Melanocyte of skin (primary cell): ENCODE measurements at places on chromosomes 3 and 15. TPM values are rescaled to one million over a fixed set of nuclear protein-coding genes. Genes with fewer than 3 reads are reported as not detected.

Gene ADAMTS7
- total RNA-seq, result 3.1 and 3.3 TPM in 2 replicates

Gene ZNF860
- 2.9 and 5.0 TPM in 2 replicates for total RNA-seq

Gene A4GNT
- total RNA-seq, result not detected in 2 replicates

Gene ZNF502
- 2.0 and 3.1 TPM in 2 replicates for total RNA-seq

Gene RARB
- total RNA-seq, result 1.8 and 5.5 TPM in 2 replicates

Gene WWTR1
- total RNA-seq, result 48.9 and 62.2 TPM in 2 replicates

Gene CACNA1D
- total RNA-seq, result 4.8 and 10.5 TPM in 2 replicates

Gene GOLGA8S
- total RNA-seq, result not detected in 2 replicates

Gene TTLL13
- not detected in 2 replicates for total RNA-seq

Gene GLCE
- total RNA-seq, result 23.3 and 31.9 TPM in 2 replicates

Gene EFHB
- total RNA-seq, result under 0.01 TPM in 2 replicates

Gene WDR93
- total RNA-seq, result under 0.01 TPM in 2 replicates

Gene U2SURP
- 63.0 and 92.0 TPM in 2 replicates for total RNA-seq

Gene SAXO2
- 1.5 and 2.7 TPM in 2 replicates for total RNA-seq

Gene TGM4
- not detected in 2 replicates for total RNA-seq

Gene LRRIQ4
- total RNA-seq, result under 0.01 TPM in 1 of 2 replicates, not detected in the other

Gene RBPMS2
- total RNA-seq, result under 0.01 and 0.34 TPM in 2 replicates

Gene IFRD2
- total RNA-seq, result 63.7 and 67.2 TPM in 2 replicates

Gene TMEM202
- not detected in 2 replicates for total RNA-seq

Gene GUCA1C
- not detected in 2 replicates for total RNA-seq

Gene TRPM1
- 171 and 326 TPM in 2 replicates for total RNA-seq

Gene TBC1D23
- 32.7 and 46.5 TPM in 2 replicates for total RNA-seq

Gene INSYN1
- 4.0 and 8.9 TPM in 2 replicates for total RNA-seq

Gene DUOXA2
- total RNA-seq, result not detected in 2 replicates

Gene CYP8B1
- not detected in 2 replicates for total RNA-seq

Gene GOLGA8G
- total RNA-seq, result not detected in 2 replicates

Gene IL12A
- total RNA-seq, result 1.1 and 2.3 TPM in 2 replicates

Gene MOBP
- under 0.01 TPM in 1 of 2 replicates, not detected in the other for total RNA-seq

Gene PIF1
- total RNA-seq, result 11.7 and 15.0 TPM in 2 replicates

Gene RMDN3
- total RNA-seq, result 18.6 and 30.5 TPM in 2 replicates

Gene CCR3
- total RNA-seq, result not detected in 2 replicates

Gene GHSR
- not detected in 2 replicates for total RNA-seq

Gene SV2B
- total RNA-seq, result 0.31 and 0.33 TPM in 2 replicates

Gene SEMA3B
- total RNA-seq, result 3.8 and 4.7 TPM in 2 replicates

Gene CCRL2
- not detected in 2 replicates for total RNA-seq

Gene SLC2A2
- total RNA-seq, result not detected in 2 replicates

Gene GOLGA8N
- 2.9 and 3.4 TPM in 2 replicates for total RNA-seq

Gene TRIM42
- total RNA-seq, result not detected in 2 replicates

Gene SPINK8
- not detected in 2 replicates for total RNA-seq

Gene CYP19A1
- 0.31 TPM in 1 of 2 replicates, not detected in the other for total RNA-seq

Gene FBLN2
- 0.46 and 0.67 TPM in 2 replicates for total RNA-seq

Gene CTSH
- 73.0 and 155 TPM in 2 replicates for total RNA-seq

Gene ETFA
- total RNA-seq, result 132 and 143 TPM in 2 replicates

Gene SLC15A2
- under 0.01 and 0.15 TPM in 2 replicates for total RNA-seq

Gene FAM227B
- 2.3 and 2.7 TPM in 2 replicates for total RNA-seq

Gene CASR
- total RNA-seq, result not detected in 2 replicates

Gene SLC35G2
- total RNA-seq, result 1.7 and 1.8 TPM in 2 replicates

Gene SPTBN5
- total RNA-seq, result 2.5 and 3.8 TPM in 2 replicates

Gene TMC3
- not detected in 2 replicates for total RNA-seq

Gene FOXP1
- 2.1 and 4.7 TPM in 2 replicates for total RNA-seq
